Breast epithelium (tissue), 4 donors: ENCODE measurements at places on chromosomes 3 and 15. TPM values are rescaled to one million over a fixed set of nuclear protein-coding genes. Genes with fewer than 3 reads are reported as not detected.

The DZIP1L gene
- total RNA-seq = 24.5 TPM

The ADCY5 gene
- total RNA-seq = 11.5 TPM

The LMOD3 gene
- not detected for total RNA-seq

The NR2E3 gene
- total RNA-seq = not detected

The SAMMSON gene
- not detected for total RNA-seq

The SMCO1 gene
- total RNA-seq = not detected

The HYAL1 gene
- 3.5 TPM for total RNA-seq

The GADL1 gene
- total RNA-seq = not detected

The GAP43 gene
- not detected for total RNA-seq

The VPS39 gene
- 89.9 TPM for total RNA-seq

The KNG1 gene
- 0.48 TPM for total RNA-seq

The HESX1 gene
- total RNA-seq = 1.3 TPM

The ACAA1 gene
- 83.9 TPM for total RNA-seq
